ENCODE measurements at places on chromosomes 5 and 9.

DNA sequence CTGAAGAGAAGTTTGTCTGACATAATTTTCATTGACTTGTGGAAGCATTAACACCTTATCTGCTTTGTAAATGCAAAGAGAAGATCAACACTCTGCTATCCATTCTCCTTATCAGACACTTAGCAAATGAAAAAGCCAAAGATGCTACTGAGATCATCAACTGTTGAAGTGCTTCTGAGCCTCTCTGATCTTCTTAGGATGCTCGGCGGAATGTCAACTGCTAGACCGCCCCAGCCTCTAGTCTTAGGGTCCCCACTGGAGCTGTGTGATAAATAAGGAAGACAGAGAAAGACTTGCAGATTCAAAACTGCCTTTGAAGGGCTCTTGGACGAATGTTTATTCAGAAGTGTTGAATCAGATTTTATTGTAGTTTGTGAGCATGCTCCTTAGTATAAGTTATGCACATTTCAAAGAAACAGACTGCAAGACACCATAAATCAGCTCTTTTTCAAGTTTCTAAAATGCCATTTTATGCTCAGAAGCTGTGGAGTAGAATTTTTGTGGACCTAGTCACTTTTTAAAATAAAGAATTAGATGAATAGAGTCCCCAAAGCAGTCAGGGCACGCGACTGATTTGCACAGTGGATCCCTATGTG lies 197.9 kb downstream of the DIRAS2 start:
- no peak for DNase-seq

GRCh38 chr9:127569886-127570401 lies 42.1 kb upstream of the STXBP1 start:
- DNase-seq: peak; percentile 43

DNA sequence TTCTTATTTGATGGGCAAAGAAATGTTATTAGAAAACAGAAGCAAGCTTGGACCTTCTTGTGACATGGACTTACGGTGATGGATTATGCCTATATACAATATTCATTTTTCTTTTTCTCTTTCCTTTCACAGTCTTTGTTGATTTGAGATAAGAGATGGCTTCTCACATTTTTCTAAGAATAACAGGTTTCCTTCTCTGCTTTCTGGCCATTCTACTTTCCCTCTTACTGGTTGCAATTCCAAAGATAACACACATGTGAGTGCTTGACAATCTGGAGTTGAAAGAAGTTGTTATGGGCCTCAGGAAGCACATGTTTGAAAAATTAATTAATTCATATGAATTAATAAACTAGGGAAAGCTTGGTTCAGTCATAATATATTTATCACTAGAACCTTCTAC lies 89.8 kb upstream of the RPS23 start:
- no peak for DNase-seq

GRCh38 chr5:157546456-157547100 lies 29.0 kb downstream of the ADAM19 start:
- no peak for DNase-seq

- no peak for DNase-seq
Observed at GRCh38 chr9:125513668-125514413, 193.2 kb downstream of the MAPKAP1 start.

DNA sequence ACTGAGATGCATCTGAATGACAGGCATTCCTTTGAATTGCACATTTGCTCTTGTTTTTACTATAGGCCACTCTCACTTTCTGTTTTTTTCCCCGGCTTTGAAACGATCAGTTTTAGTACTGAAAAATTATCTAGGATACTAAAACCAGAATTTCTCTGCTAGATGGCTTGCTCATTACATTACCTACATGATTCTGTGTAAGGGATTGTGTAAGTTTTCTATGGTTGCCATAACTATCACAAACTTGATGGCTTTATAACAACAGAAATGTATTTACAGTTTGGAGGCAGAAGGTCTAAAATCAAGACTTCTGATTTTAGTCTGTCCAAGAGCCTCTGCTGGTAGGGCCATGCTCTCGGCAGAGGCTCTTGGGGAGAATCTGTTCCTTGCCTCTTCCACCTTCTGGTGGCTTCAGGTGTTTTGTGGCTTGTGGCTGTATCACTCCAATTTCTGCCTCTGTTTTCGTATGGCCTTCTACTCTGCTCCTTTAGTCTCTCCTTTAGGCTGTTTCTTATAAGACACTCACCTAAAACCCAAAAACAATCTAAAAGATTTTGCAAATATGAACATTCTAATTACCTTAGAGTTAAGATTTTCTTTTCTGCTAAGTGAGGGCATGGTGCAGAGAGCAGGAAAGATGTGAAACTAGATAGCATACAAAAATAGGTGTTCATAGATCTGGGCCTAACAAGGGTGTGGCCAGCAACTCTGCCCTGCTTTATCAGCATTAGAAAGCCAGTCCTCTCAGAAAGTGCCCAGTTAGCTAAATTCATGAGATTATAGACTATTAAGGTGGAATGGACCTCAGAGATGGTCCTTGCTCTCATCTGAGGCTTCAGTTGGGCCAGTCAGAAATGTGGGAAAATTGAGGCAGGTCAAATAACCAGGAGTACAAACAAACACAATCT lies 93.3 kb upstream of the CDKN2B start:
- no peak for DNase-seq

- peak; percentile 51 for DNase-seq
Observed at GRCh38 chr5:399296-400281, 43.4 kb upstream of the EXOC3 start.

- no peak for DNase-seq
Observed at GRCh38 chr9:18865542-18865941, 167.5 kb downstream of the SAXO1 start.
